ENCODE measurements at places on chromosomes 2 and 18.

GRCh38 chr2:48934807-48935206 is 179.3 kb upstream of the LHCGR start:
- no peak for DNase-seq

GRCh38 chr2:51013933-51014526 is 17.9 kb downstream of the NRXN1 start:
- DNase-seq = no peak

GRCh38 chr18:26082475-26082874 is 7.9 kb downstream of the SS18 start:
- DNase-seq = no peak

DNA sequence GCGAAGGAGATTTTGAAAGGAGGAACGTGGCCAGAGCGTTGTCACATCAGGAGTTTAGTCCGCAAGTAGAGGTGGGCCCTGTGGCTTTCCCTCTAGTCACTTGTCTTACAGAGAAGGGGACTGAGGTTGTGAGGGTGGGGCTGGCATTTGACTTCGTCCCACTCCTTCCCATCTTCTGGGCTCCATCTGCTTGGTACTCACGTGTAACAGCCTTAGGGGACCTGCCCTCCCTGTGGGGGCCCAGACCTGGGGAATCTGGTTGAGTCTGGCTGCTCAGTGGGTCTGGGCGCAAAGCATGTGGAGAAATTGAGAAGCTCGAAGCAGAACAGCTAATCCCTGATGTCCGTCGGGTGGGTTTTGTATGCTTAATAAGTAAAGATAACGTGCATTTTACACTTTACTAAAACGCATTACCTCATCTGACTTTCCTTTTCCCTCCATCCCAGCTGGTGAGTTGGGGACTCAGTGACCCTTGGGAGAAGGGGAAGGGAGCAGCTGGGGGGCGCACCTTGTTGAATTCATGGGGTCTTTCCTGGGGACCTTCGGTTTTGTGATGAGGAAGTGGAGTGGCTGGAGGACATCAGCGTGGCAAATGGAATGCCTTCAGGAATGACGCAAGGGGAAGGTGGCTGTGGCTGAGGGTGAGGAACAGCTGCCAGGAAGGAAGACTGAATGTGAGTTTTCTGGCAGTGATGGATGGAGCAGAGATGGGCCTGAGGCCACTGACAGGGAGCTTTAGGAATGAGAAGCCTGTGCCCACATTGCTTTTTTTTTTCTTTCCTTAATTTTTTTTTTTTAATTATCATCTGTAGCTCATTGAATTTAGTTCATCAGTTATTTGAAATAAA is 44.8 kb downstream of the ASAP2 start:
- no peak for DNase-seq

GRCh38 chr2:173513107-173513727 is 158.5 kb downstream of the CDCA7 start:
- DNase-seq = no peak

DNA sequence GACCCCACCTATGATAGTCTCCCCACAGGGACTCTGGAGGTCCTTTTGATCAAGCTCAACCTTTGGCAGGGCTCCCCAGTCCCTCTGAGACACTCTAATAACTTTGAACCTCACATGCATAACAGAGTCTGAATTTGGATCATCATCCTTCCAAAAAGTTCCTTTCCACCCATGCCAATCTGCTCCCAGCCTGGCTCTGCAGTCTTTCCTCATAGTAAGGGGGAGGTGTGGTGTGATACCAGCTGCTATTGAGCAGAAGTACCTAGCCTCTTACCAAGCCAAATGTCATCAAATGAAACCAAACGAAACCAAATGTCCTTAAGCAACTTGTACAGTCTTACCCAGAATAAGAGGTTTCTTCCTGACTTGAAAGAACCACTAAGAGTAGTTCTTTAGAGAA is 36.5 kb downstream of the DTNA start:
- DNase-seq = no peak

DNA sequence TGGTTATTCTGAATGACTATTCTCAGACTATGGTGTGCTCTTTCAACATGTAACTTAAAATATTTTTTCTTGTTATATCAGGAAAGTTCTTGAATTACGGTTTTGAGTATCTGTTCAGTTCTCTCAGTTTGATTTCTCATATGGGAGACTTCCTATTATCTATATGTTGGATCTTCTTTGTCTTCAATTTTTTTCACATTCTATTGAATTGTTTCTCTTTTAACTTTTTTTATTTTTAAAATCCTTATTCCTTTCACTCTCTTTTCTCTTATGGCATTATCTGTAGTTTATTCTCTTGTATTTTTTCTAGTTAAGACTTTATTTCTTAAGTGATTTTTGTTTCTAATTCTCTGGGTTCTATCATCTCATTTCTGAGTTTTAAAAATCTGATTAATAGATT is 252.8 kb upstream of the STON1 start:
- no peak for DNase-seq

DNA sequence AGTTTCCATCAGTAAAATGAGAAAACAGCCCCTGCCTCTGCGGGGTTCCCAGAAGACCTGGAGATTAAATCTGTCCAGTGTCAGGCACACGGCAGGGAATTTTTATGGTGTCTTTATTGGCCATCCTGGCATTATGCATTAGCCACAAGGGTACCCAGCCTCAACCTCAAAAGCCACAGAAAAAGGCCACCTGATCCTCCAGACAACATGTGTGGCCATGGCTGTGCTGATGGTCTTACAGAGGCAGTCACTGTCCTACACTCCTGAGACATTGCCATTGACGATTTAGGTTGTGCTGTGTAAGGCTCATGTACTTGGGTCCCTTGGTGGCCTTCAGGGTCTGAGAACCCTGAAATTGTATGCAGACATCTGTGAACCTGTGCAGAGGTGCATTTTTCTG is 115.6 kb downstream of the SMAD7 start:
- no peak for DNase-seq

DNA sequence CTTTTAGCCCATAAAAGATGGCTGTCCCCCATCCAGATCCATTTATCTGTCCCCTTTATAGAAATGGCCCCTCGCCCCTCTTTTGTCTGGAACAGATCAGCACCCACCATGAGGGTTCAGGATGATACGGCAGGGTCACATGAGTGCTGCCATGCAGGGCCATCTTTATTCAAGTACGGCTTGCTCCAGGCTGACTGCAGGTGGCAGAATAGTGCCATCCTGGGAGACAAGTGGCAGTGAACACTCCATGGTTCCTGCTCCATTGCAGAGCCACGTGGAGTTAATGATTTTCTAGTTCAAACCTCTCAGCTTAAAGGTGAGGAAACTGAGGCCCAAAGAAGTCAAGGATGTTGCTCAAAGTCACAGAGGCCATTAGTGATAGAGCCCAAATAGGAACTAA is 180.6 kb downstream of the CLIP4 start:
- no peak for DNase-seq

DNA sequence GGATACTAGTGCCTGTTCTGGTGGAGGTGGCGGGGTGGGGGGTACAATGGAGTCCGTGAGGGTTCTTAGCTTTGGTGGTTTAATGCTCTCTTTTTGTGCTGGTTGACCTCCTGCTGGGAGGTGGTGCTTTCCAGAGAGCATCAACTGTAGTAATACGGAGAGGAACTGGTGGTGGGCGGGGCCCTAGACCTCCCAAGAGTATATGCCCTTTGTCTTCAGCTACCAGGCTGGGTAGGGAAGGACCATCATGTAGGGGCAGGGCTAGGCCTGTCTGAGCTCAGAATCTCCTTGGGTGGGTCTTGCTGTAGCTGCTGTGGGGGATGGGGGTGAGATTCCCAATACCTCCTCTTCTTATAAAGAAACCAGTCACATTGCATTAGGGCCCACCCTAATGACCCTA is 27.1 kb downstream of the CAMKMT start:
- no peak for DNase-seq

DNA sequence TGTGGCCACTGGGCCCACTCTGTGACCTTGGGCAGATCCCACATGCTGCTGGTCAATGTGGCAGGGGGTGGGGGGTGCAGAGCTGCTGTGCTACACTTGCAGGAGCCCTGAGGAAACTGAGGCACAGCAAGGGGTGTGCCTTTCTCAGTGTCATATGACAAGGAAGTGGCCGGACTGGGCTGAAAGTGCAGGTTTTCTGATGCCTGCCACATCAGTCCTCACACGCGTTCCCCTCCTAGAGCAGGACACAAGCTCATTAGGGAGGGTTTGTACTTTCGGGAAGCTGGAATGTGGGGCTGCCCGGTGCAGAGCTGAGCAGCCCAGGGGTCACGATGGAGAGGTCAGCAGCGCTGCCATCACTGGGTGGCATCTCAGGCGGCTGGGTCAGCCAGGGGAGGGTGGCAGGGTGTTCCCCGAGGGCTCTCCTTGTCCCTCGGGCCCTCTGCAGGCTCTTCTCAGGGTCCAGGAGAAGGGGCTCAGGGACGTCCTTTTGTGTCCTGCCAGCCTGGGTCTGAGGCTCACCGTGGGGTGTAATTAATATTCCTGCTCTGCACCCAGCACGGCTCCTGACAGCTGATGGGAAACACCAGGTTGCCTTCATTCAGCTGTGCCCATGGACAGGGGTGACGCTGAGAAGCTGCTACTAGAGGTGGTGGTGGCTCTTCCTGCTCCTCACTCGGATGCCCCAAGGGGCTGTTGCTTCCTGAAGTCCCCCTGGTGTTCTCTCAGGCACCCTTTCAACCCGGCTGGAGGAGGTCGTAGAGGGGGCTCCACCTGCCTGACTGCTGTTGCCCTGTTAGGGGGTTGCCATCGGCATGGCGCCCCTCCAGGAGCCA is 62.1 kb upstream of the HDAC4 start:
- DNase-seq = no peak

DNA sequence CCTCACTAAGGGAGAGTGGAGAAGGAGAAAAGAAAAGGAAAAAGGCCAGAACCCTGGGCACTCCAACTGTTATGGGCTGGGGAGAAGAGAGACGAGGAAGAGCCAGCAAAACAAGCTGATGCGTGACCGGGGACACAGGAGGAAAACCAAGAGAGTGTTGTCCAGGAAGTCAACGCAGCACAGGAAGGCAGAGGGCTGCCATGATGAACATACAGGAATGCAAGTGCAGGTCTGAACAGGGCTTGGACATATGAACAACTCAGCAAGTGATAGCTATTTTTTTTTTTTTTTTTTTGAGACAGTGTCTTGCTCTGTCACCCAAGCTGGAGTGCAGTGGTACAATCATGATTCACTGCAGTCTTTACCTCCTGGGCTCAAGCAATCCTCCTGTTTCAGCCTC is 28.4 kb downstream of the SIX3 start:
- no peak for DNase-seq

GRCh38 chr2:160621748-160622147 is 128.1 kb upstream of the RBMS1 start:
- DNase-seq = no peak

DNA sequence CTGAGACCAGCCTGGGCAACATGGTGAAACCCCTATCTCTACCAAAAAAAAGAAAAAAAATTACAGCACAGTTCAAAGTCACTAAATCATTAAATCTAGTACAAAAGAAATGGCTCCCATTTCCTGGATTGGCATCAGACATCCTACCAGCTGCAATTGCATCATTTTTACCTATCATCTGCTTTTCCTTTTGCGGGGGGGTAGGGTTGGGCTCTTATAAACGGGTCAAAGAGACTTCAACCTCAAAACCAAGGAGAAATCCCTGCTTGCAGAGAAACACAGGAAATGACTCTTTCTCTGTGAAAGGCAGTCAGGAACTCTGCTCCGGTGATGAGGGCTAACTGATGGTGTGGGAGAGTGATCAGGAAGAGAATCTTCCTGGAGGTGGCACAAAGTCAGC is 45.3 kb upstream of the RFX8 start:
- DNase-seq = no peak

GRCh38 chr2:29064346-29064715 is 10.0 kb downstream of the PCARE start:
- no peak for DNase-seq

DNA sequence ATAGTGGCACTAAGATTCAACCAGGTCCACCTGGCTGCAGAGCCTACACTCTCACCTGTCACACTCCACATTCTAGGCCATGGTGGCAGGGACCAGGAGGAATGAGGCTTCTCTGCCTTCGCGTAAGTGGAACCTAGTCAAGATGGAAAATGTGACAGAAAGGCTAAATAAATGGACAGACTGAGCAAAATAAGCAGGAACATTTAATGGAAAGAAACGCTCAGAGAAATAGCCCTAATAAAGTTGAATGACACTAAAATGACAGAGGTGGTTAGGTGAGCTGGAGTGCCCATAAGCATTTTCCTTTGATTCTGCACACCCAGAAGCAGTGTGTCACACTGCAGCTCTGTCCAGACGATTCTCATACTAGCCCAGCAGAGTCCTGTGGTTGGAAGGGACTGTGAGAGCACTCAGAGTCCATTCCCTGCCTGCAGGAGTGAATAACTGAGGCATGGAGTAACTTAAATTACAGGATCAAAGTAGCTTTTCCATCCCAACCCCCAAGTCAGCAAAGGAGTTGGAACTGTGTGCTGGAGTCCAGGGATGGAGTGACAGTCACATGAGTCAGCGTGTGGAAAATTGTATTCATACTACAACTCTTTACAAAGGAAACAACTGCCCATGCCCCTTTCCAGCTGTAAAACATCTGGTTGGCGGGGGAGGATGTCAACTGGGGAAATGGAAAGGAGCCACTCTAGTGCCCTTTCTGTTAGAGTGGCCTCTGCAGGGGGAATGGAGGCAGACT is 105.4 kb upstream of the LGALSL start:
- DNase-seq = no peak

DNA sequence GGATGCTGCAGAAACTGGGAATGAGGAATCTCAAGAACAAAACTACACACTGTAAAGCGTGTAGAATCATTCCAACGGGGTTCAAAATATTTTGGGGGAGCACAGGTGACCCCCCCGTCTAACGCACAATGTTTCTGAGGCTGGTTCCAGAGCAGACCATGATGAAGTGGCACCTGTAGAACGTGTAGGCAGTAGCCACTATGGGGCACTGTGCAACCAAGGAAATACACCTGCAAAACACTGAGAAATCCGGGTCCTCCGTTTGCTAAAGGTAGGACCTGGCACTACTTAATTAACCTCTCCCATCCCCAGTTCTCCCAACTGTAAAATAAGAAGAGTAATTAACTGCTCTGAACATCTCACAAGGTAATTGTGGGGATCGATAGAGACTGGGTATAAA is 22.6 kb downstream of the ST6GAL2 start:
- no peak for DNase-seq

- no peak for DNase-seq
These were observed 25.1 kb downstream of the MARCHF7 start for GRCh38 chr2:159737292-159737916.

GRCh38 chr2:199261936-199262335 is 195.8 kb downstream of the SATB2 start:
- no peak for DNase-seq

- no peak for DNase-seq
These were observed 11.1 kb upstream of the MSGN1 start for GRCh38 chr2:17805166-17805565.

- no peak for DNase-seq
These were observed 11.7 kb upstream of the CCDC74A start for GRCh38 chr2:131516011-131516410.

DNA sequence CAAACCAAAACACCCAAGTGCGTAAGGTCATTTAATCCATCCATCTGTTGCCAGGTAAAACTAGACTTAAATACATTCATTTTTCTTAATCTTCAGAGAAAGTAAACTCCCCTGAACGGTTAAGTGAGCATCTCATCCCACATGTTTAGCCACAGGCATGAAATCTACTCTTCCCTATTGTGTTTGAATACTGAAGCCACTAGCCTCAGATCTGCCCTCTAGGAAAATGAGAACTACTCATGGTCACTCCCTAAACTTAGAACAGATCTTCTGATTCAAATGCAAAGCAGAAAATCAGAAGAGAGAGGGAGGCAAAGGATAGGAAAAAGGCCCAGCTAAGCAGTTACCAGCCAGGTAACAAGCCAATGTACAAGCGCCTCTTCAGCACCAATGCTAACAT is 7.1 kb downstream of the TMEM247 start:
- DNase-seq = no peak

GRCh38 chr18:21184396-21184996 is 57.5 kb upstream of the GREB1L start:
- no peak for DNase-seq

Measured in activated CD8-positive, alpha-beta memory T cell treated with anti-CD3 and anti-CD28 coated beads for 1 hour (primary cell).